Activated CD8-positive, alpha-beta memory T cell treated with anti-CD3 and anti-CD28 coated beads for 1 hour (primary cell): ENCODE measurements at places on chromosomes 6 and 20.

DNA sequence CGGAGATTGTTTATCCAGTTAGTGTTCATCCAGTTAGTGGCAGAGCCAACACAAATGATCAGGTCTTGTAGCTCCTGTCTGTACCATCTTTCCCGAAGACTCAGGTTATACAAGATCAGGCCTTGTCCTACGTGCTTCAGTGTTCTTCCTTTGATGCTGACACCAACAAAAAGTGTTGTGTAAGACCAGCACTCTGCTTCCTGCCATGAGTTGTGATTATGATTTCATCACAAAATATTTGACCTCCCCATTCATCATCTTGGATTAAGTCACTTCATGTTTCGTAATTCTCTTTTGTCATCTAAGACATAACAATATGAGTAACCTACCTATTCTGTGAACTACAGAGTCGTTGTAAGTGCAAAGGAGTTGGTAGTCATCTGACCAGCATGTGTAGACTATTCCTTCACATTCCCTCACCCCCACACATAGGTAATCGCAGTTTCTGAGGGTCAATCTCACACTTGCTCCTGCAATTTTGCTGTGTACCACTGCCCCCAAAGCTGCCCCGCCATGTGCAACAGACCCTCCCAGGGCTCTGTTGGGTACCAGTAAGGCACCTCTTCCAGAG is 135.6 kb upstream of the SLC22A23 start:
- DNase-seq, result no peak

- DNase-seq, result no peak
These were observed 28.3 kb downstream of the C6orf132 start for GRCh38 chr6:42113936-42114636.

GRCh38 chr6:91082311-91082832 is 495.5 kb upstream of the MAP3K7 start:
- no peak for DNase-seq

- no peak for DNase-seq
These were observed 162.4 kb downstream of the CDKAL1 start for GRCh38 chr6:20696676-20697075.

- DNase-seq, result no peak
These were observed 1.9 kb downstream of the DDR1 start for GRCh38 chr6:30885999-30886896.

- DNase-seq, result no peak
These were observed 5.4 kb downstream of the SYS1 start for GRCh38 chr20:45368221-45368980.

DNA sequence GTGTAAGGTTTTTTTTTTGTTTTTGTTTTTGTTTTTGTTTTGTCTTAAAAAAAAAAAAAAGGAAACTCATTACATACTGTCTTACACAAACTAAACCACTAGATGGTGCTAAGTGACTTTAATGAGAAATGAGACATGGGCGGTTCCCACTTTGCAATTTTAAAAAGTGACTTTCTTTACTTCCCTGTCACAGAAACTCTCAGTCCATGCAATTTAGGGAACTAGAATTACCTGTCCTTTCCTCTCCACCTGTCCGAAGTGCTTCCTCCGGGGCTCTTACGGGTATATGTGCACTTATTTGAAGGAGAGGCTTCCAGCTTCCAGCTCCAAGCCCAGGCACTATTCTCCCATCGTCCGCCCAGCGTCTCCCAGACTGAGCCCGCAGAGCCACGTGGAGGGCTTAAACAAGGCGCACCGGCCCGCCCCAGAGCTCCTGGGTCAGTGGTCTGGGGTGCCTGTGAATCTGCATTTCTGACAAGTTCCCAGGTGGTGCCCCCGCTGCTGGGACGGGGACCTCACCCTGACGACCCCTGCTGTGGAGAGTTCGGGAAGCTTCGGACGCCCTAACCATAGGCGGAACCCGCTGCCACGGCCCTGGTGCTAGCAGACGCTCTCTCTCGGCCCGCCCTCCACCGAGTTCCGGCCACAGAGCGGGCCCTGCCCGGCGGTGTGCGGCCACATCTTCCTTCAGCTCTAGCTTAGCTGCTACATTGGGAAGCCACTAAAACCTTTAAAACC is 26.1 kb downstream of the BFSP1 start:
- DNase-seq, result peak; percentile 34

DNA sequence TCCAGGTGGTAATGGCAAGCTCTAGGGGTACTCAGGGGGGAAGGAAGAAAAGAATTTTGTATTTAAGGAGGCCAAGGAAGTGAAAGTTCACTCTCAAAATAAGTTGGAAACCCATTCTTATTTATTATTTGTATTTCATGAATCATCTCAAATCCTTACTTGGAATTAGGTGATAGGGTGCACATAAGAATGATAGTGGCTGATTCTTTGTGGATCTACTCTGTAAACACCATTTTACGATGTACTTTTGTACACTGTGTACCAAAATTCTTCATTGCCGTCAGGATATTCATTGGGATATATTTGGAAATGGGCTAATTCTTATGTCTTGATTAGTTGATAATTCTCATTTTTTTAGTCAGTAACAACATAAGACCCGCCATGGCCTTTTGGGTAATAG is 179.5 kb upstream of the LAMP5 start:
- DNase-seq, result no peak

- no peak for DNase-seq
These were observed 126.4 kb downstream of the BANF2 start for GRCh38 chr20:17825960-17826843.

DNA sequence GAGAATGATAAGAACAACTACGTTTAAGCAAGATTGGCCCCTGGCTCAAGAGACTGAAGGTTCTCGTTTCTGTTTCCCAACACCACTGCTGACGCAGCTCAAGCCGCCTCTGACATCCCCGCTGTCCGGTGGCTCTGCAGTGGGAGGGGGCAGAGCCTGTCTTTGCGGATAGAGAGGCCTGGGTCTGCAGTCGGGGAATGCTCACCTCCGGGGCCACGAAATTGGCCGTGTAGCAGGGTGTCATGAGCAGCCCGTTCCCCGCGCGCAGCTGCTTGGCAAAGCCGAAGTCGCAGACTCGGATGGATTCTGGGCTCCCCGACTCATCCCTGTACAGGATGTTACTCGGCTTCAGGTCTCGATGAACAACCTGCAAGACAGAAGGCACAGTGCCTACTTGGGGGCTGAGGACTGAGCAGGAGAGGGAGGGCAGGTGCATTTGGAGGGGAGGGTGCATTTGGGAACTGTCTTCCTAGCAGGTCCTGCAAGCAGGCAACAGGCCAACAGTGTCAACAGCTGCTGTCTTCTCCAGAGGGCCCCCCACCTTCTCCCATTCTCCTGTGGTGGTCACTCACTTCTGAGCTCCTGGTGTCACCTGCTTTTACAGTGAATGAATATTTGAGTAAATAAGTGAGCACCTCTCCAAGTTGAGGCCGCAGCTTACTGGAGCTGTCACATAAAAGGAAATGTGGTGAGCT is 40.5 kb upstream of the MPC1 start:
- no peak for DNase-seq

DNA sequence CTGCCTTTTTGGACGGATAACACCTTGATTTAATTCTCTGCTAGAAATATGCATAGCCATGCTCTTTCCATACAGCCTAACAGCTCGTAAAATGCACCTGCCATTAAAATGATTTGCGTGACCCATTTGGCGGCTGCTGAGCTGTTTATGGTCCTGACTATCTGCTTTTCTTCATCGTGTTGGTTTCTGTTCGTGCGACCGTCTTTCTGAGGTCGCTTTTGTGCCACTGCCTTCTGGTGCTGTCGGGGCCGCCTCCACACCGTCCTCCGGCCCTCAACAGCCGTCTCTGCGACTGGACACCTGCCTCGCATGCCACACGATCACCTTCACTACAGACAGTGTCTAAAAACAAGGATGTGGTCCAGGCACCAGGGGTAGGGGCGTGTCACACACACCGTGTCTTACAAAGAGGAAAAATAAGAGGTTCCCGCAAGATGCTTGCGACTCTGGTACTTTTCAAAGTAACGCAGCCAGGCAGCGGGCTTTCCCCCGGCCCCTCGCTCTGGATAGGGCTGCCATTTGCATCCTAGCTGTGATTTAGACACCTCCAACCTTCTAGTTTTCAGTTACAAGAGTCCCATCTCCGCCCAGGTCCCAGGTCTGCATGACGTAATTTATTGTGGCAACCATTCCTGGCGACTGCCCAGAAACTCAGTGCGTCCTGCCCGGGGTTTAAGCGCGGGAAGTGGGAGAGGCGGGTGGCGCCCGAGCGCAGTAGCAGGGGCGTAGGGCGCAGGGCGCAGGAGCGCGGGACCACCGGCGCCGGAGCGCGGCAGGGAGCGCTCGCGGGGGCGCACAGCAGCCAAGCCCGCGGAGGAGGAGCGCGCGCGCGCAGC is at the start of gene STMND1:
Gene STMND1, plus strand, starts transcription at position 629 of the 836 bp plus-strand sequence. CDS start 208 bp downstream, outside the sequence.
- no peak for DNase-seq

DNA sequence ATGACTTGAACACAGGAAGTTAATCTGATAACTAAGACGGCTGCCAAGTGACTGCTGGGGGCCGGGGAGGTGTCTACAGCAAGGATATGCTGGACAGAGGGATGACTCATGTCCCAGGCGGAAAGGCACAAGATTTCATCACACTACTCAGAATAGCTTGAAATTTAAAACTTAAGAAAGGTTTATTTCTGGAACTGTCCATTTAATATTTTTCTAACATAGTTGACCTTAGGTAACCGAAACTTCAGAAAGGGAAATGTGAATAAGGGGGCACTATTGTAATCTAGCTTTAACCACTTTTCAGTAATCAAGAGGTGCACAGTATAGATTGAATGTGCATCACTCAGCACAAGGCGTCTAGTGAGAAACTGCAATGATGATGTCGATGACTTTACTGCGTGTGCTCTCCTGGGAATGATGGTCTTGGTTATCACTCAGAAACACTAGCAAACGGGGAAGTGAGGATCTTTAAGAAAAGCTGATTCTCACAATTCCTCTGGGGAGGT is 171.5 kb downstream of the QKI start:
- no peak for DNase-seq

DNA sequence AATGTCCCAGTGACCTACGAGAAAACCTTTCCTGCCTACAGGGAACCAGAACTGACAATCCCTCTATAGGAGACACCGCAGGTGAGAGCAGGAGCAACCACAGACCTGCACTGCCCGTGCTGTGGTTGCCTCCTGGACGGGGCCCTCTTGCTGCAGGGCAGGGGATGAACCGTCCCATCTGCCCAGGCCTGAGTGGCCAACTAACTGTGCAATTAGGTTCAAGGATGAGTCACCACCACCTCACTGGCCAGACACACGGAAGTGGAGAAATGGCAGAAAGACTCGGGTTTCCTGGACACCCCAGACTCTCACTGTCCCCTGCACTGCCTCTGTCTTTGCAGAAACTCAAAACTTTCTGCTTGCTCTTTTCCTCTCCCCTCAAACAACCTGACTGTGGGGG is 13.8 kb upstream of the HLA-G start:
- DNase-seq, result no peak

DNA sequence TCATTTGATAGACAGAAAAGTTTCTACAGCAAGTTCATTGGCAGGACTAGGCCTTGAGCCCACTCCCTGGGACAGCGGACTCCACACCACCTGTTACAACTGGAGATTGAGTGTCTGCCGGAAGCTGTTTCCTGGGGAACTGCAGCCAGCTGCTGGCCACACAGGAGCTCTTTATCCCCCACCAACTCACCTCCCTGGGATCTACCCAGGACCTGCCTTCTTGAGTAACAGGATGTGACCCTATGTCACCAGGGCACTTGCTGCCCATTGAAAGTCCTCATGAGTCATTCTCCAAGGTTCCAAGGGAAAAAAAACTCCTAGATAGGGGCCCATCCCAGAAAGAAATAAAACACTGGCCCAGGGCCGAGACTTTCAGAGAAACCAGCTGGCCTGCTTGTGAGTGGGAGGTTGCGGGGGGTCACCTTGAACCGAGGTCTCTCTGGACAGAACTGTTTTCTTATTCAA is 37.4 kb upstream of the SLC9A8 start:
- DNase-seq, result no peak

DNA sequence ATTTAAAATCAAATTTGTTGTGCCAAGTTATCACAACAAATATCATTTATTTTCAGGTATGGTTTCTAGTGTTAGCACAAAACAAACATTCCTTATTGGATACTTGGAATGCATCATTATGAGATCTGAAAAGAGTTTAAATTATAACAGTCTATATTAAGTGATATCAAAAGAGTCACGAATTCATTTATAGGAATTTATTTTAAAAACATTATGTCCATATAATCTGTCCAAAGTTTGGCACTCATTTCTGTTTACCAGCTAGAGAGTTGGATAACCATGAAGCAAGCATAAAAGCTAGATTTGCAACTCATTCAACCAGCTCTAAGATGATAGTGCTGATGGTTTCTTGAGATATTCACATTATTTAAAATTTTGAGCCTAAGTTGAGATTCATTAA is 453.2 kb downstream of the DOK5 start:
- no peak for DNase-seq

DNA sequence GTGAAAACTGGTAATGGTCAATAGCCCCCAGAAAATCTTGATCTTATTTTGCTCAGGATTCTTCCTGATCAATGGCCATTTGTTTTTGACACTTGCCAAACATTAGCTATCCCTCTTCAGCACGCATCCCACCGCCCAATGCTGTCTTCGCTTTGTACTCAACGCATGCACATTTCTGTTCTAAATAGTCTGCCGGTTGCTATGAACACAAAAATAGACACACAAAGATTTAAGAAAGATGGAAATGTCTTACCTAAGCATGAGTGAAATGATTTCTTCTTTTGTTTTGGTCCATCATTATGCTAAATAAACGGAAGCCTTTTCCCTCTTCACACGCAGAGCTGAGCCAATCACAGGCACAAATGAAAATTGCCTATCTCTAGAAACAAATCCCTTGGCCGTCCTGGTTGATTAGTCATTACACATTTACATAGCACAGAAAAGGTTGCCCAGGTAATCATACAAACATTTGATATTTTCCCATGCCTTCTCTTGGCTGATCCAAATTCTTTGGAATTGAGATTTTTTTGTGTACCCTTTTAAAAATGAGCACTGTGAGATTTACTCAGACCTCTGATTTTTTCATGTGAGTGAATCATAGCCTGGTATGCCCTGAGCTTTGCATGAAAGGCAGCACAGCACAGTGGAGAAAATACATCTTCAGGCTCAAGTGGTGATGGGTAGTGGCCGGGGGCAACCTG is 70.5 kb upstream of the FAM184A start:
- no peak for DNase-seq

GRCh38 chr20:44435630-44436335 is 39.9 kb upstream of the TTPAL start:
- no peak for DNase-seq

GRCh38 chr6:133951227-133951626 is 1.8 kb upstream of the TBPL1 start:
- no peak for DNase-seq
